ENCODE measurements at places on chromosomes 7 and 10.

GRCh38 chr10:51340845-51341610 is 266.7 kb downstream of the PRKG1 start:
- no peak for DNase-seq

- DNase-seq = no peak
These were observed 23.5 kb downstream of the NACAD start for GRCh38 chr7:45065031-45065995.

GRCh38 chr7:55099066-55099820 is 80.4 kb downstream of the EGFR start:
- DNase-seq = no peak

GRCh38 chr10:1536341-1536740 is 201.0 kb downstream of the ADARB2 start:
- DNase-seq = no peak

DNA sequence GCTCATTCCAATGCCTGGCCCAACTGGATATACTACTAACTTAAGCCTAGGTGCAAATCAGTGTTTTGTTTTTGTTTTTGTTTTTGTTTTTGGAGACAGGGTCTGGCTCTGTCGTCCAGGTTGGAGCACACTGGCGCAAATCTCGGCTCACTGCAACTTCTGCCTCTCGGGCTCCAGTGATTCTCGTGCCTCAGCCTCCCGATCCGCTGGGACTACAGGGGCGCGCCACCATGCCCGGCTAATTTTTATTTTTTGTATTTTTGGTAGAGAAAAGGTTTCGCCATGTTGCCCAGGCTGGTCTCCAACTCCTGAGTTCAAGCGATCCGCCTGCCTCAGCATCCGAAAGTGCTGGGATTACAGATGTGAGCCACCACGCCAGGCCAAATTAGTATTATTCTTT is 1.6 kb downstream of the PPP3CB start:
- DNase-seq = no peak

GRCh38 chr7:102439963-102440795 is 6.8 kb downstream of the ORAI2 start:
- DNase-seq = no peak

DNA sequence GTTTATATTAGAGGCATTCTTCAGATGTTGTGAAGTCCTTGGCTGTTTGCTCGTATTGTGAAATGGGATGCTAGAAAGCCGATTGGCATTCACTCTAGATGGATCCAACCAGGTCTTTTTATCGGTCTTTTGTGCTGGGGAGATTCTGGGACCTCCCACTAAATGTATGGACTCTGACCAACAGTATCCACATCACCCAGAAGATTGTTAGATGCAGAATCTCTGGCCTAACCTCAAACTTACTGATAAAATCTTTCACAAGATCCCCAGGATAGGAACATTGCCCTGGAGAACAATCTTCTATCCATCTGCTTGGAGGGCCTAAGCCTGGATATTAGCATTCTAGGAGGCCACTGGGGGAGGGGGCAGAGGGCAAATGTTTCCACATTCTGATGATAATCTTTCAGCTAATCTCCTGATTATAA is 160.9 kb downstream of the PLXDC2 start:
- DNase-seq = no peak

GRCh38 chr10:29022513-29022912 is 266.4 kb upstream of the LYZL1 start:
- no peak for DNase-seq

- no peak for DNase-seq
These were observed 238.1 kb downstream of the ZNF248 start for GRCh38 chr10:37619336-37619735.

DNA sequence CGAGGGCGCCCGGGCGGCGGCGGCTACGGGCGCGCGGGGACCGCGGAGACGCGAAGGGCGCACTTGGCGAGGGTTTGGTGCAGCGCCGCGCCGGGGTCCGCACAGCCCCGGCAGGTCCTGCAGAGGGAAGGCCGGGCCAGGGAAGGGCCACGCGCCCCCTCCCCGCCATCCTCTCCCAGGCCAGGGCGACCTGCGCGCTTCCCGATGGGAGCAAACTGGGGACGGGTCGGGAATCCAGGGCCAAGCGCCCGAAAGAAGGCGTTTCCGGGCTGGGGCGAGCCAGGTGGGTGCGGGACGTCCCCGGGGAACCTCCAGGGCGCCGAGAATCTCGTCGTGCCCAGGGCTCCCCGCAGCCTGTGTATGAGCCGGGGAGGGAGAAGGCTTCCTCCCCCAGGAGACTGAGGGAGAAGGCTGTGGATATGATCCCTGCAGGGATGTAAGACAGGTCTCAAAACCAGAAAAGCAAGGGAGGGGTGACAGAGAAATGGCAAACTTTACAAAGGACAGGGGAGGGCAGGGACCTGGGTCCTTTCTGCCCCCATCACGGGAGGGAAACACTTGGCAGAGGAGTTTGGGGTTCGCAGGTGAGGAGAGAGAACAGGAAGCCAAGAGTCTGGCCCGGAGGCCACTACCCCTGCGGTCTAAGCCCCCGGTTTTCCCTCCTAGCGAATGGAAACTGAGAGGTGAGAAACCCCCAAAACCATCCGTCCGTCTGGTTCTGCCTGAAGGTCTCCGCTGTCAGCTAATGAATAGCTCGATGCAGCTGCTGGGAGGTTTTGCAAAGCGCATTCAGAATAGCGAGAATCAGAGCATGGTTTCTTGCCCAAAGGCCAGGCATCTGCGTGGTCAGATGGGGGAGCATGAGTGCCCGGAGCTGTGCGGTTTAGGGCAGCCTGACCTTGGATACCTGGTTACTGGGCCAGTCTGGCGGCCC is 674 bp downstream of the AMZ1 start:
- DNase-seq = no peak

DNA sequence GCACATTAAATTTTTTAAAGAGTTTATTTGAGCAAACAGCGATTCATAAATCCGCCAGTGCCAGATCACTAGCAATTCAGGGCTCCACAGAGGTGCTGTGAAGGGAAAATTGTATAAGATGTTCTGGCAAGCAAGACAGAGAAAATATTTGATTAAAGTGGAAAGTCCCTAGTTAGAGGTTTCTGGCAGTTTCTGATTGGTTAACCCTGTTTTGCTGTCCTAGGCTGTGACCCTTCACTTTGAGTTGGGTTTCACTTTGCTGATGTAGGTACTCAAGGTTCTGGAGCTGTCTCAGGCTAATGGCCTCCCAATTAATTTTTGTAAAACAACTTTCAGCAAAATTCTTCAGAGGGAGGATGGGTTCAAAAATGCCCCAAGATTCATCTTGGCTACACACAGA is 79.4 kb upstream of the NXPH1 start:
- DNase-seq = no peak

DNA sequence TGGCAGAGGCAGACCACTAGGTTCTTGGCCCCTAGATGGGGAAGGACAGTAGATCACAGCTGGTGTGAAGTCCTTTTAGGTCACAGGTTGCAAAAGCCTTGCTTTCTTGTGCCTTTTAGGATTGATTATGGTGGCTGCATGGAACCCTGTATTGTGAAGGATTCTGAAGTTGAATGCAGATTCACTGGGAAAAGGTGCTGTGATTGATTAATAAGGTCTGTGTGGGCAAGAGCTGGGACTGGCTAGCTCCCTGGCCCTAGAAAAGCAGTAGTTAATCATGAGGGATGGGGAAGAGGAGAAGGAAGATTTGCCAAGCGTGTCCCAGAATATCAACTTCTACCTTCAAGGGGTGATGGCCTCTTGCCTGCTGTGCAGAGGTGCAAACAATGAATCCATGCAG is 105.5 kb downstream of the CDH23 start:
- no peak for DNase-seq

DNA sequence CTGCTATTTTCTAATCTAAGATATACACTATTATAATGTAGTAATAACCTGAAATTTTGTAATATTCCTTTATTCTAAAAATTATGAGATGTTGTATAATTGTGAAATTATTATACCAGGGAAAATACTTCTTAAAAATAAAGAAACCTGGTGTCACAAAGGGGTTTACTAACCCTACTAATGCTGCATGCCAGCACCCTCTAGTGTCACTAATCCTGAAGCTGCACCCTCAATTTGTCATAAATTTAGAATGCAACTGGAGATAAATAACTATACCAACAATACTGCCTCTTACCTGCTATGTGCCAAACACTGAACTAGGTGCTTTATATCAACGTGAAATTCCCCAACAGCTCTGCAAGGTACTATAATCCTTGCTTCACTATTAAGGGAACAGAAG is 30.8 kb downstream of the TM9SF3 start:
- no peak for DNase-seq

DNA sequence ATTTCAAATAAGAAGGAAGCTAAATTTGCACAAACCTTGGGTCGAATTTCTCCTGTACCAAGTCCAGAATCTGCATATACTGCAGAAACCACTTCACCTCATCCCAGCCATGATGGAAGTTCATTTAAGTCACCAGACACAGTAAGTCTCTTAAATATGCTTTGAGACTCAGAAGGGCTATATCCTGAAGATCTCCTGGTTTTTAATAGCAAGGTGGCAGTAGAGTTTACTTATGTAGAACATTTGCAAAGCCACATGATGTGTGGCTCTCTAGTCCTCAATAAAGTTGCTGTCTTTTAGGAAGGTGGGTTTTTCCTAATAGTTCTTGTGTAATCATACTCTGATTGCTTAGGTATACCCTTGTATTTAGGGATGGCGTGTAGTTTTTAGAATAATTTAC is 8.7 kb downstream of the DBF4 start:
- DNase-seq = no peak

- no peak for DNase-seq
These were observed 4.1 kb upstream of the DLX6 start for GRCh38 chr7:97001221-97001620.

- DNase-seq = no peak
These were observed 122.9 kb downstream of the NPY start for GRCh38 chr7:24406789-24407299.

DNA sequence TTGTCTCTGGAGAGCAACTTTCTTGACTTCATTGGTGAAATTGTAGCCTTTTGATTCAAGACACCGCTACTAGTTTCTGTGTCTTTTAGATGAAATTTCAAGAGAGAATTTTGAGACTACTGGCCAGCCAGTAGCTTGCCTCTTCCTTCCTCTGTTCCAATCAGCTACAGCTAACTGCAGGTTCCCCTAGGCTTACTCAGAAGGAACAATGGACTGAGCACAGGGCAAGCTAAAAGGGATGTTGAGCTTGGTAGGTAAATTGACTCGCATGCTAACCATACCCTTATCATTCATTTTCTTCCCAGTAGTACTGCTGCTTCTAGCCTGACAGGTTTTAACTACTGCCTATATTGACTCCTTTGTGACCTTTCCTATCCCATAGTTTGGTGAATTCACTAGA is 81.1 kb downstream of the RUNDC3B start:
- no peak for DNase-seq

DNA sequence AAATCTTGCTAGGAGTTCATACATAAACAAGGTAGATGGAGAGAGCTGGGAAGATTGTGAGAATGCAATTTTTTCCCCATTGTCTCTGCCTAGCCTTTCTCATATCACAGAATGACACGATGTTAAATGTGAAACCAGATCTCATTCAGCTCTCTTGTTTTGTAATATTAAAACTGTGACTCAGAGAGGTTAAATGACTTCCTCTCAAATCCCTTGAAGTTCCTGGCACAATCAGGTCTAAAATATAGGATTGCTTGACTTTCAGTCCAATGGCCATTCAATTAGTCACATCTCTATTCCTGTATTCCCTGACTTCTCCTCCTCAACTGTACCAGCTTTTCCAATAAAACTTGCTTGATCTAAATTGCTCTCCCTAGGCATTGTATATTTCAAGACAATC is 3.1 kb downstream of the ANKRD22 start:
- DNase-seq = no peak

GRCh38 chr10:126252884-126253610 is 135.2 kb downstream of the ADAM12 start:
- no peak for DNase-seq

GRCh38 chr7:98294326-98294725 is 12.8 kb downstream of the BRI3 start:
- no peak for DNase-seq

- no peak for DNase-seq
These were observed 552.9 kb downstream of the ARL4A start for GRCh38 chr7:13240349-13240748.

- no peak for DNase-seq
These were observed 74.2 kb downstream of the ARMC3 start for GRCh38 chr10:23001901-23002516.

DNA sequence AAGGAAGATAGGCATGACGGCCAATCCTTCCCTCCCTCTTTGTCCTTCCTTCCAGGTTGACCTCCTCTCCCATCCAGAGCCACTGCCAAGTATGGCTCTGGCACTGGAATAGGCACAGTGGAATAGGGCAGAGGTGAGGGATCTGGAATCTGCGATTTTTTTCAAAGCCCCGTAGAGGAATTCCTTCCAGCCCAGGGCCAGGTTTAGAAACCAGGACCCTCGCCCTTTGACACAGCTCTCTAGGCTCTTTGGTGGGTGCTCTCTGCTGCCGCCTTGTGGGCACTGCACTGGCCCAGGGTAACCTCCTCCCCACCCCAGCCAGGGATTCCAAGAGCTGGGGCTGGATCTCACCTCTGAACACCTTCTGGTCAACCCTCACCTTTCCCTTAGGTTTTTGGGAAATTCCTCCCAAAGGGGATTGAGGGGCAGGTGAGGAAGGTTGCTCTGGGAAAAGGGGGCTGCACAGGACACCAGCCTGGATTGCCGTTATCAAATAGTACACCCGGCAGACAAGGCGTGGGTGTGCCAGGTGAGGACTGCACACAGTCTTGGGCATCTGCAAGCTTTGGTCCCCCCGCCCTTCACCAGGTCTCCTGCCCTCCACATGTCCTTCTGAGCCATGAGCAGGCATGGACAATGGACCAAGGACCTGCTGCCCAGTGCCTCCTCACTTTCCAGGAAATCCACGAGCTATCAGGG is 22.8 kb downstream of the C10orf105 start:
- no peak for DNase-seq

GRCh38 chr10:129472696-129473555 is 5.9 kb downstream of the MGMT start:
- no peak for DNase-seq

GRCh38 chr7:16298221-16298620 is 123.1 kb downstream of the CRPPA start:
- DNase-seq = no peak

- no peak for DNase-seq
These were observed 143.3 kb upstream of the LRGUK start for GRCh38 chr7:133983685-133984419.

DNA sequence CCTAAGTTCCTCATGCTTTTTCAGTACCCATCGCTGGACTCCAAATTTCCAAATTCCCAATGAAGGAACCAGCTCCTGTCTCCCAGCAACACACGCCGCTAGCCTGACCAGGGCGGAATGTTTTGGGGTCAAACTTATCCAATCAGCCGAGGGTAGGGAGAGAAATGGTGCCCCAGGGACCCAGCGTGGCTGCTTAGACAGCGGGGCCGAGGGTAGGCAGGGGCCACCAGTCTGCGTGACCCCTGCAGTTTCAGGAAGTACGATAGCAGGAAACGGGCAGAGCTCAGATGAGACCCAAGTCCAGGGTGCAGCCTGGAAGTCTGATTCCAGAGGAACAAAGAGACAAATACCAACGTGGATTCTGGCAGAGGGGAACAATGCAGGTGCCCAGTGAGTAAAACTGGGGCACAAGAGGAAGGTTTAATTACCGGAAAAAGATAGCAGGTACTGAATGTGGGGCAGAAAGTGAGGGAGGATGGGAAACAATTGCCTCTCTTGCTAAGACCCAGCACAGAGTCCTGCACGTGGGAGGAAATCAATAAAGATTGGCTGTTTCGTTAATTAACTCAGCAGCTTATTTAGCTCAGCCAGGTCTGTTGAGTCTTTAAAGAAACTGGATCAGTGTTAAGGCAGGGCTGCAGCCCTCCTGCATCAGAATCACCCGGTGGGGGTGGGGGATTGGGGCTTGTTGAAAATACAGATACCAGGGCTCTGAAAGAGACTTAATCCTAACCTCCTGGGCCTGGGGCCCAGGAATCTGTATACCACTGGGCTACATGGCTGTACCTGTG is 50.4 kb upstream of the NFE2L3 start:
- DNase-seq = no peak

GRCh38 chr10:451021-451471 is 238.4 kb downstream of the DIP2C start:
- no peak for DNase-seq

Measured in cortex of kidney (tissue), 1 donor.